Stimulated activated CD4-positive, alpha-beta T cell treated with anti-CD3 and anti-CD28 coated beads, Interleukin-1b, Interleukin-23, amount 100 ng/mL, for 1 hour (primary cell): ENCODE measurements at places on chromosomes 7 and 10.

DNA sequence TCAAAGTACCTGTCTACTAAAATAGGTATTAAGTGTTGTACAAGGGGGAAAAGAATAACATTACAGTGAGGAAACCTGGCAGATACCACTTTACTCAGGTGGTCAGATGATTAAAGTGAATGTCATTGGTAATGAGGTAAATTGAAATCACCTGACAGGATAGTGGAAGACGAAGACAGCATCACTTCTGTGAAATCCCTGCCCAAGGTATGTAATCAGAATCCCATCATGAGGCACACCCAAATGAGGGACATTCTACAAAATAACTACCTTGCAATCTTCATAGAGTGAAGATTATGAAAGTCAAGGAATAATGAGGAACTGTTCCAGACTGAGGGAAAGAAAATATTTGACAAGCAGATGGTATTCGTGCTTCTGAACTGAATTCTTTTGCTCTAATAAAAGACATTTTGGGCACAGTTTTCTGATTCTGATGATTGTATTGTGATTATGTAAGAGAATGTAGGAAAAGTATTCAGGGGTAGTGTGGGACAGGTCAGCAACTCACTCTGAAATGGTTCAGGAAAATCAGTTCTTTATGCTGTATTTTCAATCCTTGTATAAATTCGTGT, 33.3 kb upstream of the ARMS2 start:
- DNase-seq: no peak

DNA sequence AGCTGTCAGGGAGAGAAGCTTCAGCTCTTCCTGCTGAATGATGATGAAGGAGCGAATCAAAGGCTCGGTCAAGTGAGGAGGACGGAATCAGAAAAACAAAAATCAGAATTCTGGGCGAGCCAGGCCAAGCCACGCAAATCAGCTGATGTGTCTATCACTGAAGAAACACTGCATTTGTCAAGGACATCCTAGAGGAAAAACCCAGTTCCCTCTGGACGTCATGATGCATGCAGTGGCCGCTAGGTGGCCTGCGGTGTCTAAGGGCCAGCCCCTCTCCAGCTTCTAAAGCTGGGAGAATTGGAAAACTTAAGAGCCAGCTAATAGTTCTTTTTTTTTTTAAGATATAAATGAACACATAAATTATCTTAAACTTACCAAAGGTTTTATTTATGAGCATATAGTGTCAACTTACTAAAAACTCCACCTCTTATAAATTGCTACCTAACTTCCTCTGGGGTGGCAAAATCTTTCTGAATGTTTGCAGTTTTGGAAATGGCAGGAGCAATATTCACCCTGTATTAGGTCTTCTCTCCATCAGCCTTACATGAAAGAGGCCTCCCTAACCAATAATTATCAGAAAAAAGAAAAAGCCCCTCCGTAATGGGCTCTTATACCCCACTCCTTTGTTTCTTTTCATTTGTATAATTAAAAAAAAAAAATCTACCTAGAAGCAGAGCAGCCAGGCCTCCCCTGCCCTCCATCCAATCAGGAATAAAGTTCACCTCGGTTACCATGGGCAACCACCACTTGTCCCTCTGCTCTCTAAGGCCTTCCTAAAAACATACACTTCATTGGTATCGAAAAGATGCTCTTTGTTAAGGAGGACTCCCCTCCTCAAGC, 186.8 kb downstream of the USP6NL start:
- no peak for DNase-seq

GRCh38 chr10:92816091-92816531, 32.2 kb upstream of the EXOC6 start:
- no peak for DNase-seq

- DNase-seq: no peak
These were observed 296.1 kb upstream of the NEBL start for GRCh38 chr10:21193196-21193595.

GRCh38 chr10:12358863-12359564, 9.7 kb downstream of the CAMK1D start:
- DNase-seq: no peak

DNA sequence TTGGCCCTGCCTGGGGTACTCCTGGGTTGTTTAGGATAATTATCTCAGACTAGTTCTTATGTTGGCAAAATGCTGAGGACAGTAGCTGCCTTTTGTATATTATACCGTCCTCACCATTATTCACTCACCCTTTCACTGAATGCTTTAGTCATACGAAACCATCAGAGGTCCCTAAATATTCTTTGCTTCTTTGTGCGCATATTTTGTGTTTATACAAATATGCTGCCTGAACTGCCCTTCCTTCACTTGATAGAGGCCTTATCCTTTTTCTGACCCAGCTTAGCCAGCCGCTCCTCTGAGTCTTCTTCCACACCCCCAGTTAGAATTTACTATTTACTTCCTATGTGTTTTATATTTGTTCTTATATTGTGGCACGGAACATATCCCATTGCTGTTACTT, 70.2 kb upstream of the OSBPL3 start:
- DNase-seq: no peak

GRCh38 chr7:94111009-94111408, 106.9 kb upstream of the BET1 start:
- no peak for DNase-seq

DNA sequence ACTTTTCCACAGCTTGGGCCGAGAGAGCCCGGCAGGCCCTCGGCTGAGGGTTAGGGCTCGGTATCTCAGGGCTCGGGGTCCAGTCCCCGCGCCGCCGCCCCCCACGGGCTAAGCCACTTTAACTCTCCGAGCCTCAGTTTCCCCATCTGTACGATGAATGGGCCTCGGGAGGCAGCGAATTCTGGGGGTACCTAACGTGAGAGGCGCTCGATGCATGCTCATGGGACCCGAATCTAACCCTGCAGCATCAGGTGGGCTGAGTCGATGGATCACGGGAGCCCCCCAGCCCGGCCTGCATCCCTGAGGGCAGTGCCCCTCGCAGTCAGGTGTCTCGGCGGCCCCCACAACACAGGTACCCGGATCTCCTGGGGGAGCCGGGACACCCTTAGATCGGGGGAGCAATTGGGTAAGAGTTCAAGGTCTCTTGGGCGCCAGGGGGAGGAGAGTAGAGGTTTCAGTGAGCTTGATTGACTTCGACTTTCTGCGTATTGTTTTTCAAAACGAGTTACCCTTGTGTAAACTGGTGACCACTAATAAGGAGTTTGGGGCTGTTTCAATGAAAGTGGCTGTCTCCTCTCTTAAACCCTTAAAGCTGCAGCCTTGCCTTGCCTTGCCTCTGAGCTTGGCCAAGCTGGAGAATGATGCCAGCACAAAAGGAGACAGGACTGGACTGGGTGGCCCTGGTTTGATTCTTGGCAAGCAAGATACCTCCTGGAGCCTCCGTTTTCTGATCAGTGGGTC, 631 bp downstream of the POR start:
- DNase-seq: no peak

DNA sequence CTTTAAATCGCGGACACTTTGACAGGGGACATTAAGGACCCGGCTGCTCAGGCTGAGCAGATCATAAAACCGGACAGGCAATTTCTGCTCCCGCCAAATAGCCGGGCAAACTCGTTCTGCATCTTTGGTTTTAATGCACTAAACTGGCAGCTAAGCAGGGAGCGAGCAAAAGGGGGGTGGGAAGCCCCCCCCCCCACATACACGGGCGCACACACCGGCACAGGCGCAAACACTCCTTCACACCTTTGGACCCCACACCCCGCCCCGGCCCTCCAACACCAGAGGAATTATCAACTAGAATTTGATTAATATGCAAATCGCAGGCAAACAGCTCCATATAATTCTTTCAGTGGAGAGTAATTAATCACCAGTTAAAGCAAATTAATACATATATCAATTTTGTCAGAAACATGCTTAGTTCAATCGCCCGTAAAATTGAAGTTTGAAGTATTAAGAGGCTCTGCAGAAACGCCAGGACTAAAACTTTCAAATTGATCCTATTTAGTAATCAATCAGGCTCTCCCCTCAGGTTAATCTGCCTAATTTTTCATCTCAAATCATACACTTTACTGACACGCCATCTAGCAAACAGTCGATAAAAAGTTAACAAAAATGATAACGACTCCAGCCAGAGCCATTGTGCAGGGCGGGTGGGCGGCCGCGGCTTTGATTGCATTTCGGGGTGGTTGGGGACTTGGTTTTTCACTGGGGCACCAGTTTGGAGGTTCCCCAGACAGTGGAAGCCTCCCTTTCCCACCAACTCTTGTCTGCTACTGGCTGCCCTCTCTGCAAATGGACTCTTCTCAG, 9.9 kb downstream of the LBX1 start:
- DNase-seq: no peak

DNA sequence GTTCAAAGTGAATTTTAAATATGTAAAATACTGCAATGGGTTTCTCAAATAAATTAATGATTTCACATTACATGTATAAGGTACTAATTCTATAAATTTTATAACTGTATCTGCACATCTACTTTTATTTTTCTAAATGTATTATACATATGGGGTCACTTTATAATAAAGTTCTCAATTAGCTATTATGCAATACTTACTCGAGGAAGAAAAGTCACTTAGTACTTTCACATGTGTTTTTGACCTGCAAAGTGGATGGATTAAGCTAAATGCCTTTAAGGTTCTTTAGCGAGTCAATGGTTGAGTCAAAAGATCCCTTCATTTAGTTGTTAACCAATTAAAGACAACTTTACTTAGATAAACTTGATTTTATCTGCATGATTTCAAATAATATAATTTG, 437.8 kb downstream of the ANKRD7 start:
- DNase-seq: no peak

DNA sequence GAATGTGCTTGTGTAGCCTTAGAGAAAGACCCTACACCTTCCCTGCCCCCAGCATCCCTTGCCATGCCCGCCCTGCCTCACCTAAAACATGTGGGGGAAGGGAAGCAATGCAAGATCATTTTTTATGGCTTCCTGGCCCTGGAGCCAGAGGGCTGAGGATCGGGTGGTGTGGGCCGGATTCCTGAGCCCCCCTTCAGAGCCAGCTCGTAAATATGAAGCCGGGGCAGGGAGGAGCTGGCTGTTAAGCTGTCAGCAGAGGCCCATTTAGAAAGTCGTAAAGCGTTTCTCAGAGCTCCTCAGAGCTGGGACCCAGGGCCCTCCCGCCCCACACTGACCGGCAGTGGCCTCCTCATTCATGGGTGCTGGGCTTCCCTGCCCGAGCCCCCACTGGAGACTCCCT, 23.9 kb downstream of the UNC5B start:
- no peak for DNase-seq

- no peak for DNase-seq
These were observed 86.9 kb downstream of the VTI1A start for GRCh38 chr10:112533916-112534315.

- no peak for DNase-seq
These were observed 14.1 kb upstream of the AKR1B10 start for GRCh38 chr7:134513169-134513752.

GRCh38 chr7:149880638-149881311, 7.0 kb downstream of the ATP6V0E2 start:
- no peak for DNase-seq

GRCh38 chr10:112307358-112308124, 24.3 kb downstream of the TECTB start:
- no peak for DNase-seq

DNA sequence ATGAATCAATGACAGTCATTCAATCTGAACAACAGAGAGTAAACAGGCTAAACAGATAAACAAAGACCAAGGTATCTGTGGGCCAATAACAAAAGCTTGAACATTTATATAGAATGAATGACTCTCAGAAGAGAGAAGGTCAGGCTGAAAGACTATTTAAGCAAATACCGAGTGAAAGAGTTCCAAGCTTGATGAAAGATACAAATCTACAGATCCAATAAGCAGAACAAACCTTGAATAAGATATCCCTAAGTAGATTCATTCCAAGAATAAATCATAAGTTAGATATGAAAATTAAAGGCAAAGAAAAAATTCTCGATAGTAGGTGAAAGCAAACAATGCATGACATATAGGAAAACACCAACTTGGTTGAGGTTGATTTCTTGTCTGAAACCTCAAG, 376.4 kb upstream of the IGFBP3 start:
- no peak for DNase-seq
